Activated CD4-positive, alpha-beta memory T cell treated with anti-CD3 and anti-CD28 coated beads for 36 hours (primary cell): ENCODE measurements at places on chromosomes 4 and X. TPM values are rescaled to one million over a fixed set of nuclear protein-coding genes. Genes with fewer than 3 reads are reported as not detected.

DNA sequence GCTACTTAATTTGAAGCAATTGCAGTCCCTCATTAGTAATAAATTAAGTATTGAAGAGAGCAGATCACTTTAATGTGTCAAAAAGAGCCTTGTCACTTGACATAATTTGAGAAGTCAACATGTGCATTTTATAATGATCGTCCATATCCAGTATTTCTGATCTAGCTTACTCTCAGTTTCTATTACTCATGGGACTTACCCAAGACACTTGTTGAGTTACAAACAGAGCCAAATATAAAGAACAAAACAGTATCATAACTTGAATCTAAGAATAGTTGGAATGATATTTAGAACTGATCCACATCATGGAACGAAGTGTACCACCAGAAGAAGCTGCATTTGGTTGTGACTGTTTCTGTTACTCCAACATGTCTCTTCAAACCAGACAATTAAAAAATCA lies 54.7 kb downstream of the SLITRK4 start:
- H3K27ac ChIP-seq, result no peak overlapping the region
- DNase-seq, result no peak
- H3K4me1 ChIP-seq, result no peaks in the 10 kb centered on the region
- no peaks in the 10 kb centered on the region for H3K36me3 ChIP-seq

GRCh38 chrX:65528705-65529340 lies 5.8 kb downstream of the LAS1L start:
- H3K27me3 ChIP-seq, result no peaks in the 10 kb centered on the region
- no peak overlapping the region for H3K4me3 ChIP-seq
- no peak overlapping the region for H3K27ac ChIP-seq
- H3K36me3 ChIP-seq, result peaks cover 16% of the 10 kb centered on the region
- DNase-seq, result peak; percentile 60

GRCh38 chr4:149161247-149161646 lies 654.4 kb downstream of the IQCM start:
- H3K27ac ChIP-seq, result no peak overlapping the region
- H3K4me3 ChIP-seq, result no peak overlapping the region
- H3K36me3 ChIP-seq, result no peaks in the 10 kb centered on the region
- DNase-seq, result no peak
- H3K27me3 ChIP-seq, result no peaks in the 10 kb centered on the region
- H3K4me1 ChIP-seq, result no peaks in the 10 kb centered on the region

- peaks cover 14% of the 10 kb centered on the region for H3K27me3 ChIP-seq
- no peaks in the 10 kb centered on the region for H3K4me1 ChIP-seq
- no peak overlapping the region for H3K4me3 ChIP-seq
- no peak for DNase-seq
- no peaks in the 10 kb centered on the region for H3K36me3 ChIP-seq
Measured at GRCh38 chr4:87855559-87855958, 22.8 kb downstream of the MEPE start.

GRCh38 chrX:48761674-48762471 lies at the start of gene GLOD5:
Gene GLOD5, plus strand, starts transcription at chrX:48761747. Its CDS starts 44 bp downstream, at chrX:48761791.
- H3K27me3 ChIP-seq, result no peaks in the 10 kb centered on the region
- H3K4me3 ChIP-seq, result no peak within 1 kb of the TSS
- H3K4me1 ChIP-seq, result peaks cover 4% of the 10 kb centered on the region
- no peak within 1 kb of the TSS for H3K27ac ChIP-seq
- peak; percentile 49 for DNase-seq
- no peaks in the 10 kb centered on the region for H3K36me3 ChIP-seq

GRCh38 chrX:12648995-12649394 lies 142.2 kb upstream of the PRPS2 start:
- no peak overlapping the region for H3K27ac ChIP-seq
- no peaks in the 10 kb centered on the region for H3K36me3 ChIP-seq
- no peaks in the 10 kb centered on the region for H3K4me1 ChIP-seq
- DNase-seq, result no peak

- H3K36me3 ChIP-seq, result no peaks in the 10 kb centered on the region
- no peaks in the 10 kb centered on the region for H3K4me1 ChIP-seq
- DNase-seq, result no peak
- no peaks in the 10 kb centered on the region for H3K27me3 ChIP-seq
- no peak overlapping the region for H3K4me3 ChIP-seq
- H3K27ac ChIP-seq, result no peak overlapping the region
Measured at GRCh38 chr4:122903766-122904288, 18.6 kb downstream of the NUDT6 start.

- H3K27me3 ChIP-seq, result peaks cover 47% of the 10 kb centered on the region
- H3K36me3 ChIP-seq, result peaks cover 1% of the 10 kb centered on the region
- DNase-seq, result no peak
- no peak overlapping the region for H3K27ac ChIP-seq
Measured at GRCh38 chr4:122830426-122831095, 3.9 kb downstream of the FGF2 start.

GRCh38 chrX:39898147-39898546 lies 199.6 kb downstream of the BCOR start:
- H3K36me3 ChIP-seq, result no peaks in the 10 kb centered on the region
- peaks cover 3% of the 10 kb centered on the region for H3K4me1 ChIP-seq
- H3K27ac ChIP-seq, result no peak overlapping the region
- DNase-seq, result no peak
- peaks cover 2% of the 10 kb centered on the region for H3K27me3 ChIP-seq

GRCh38 chr4:10115797-10116568 lies 616 bp downstream of the WDR1 start:
- H3K27ac ChIP-seq, result peak overlapping the region; percentile 96
- no peaks in the 10 kb centered on the region for H3K27me3 ChIP-seq
- peak; percentile 85 for DNase-seq
- H3K36me3 ChIP-seq, result peaks cover 47% of the 10 kb centered on the region
- peak overlapping the region; percentile 94 for H3K4me3 ChIP-seq

- no peak overlapping the region for H3K4me3 ChIP-seq
- H3K27ac ChIP-seq, result no peak overlapping the region
- no peaks in the 10 kb centered on the region for H3K36me3 ChIP-seq
- no peaks in the 10 kb centered on the region for H3K27me3 ChIP-seq
- peak; percentile 6 for DNase-seq
Measured at GRCh38 chr4:1205586-1206298, 33.4 kb upstream of the SPON2 start.

DNA sequence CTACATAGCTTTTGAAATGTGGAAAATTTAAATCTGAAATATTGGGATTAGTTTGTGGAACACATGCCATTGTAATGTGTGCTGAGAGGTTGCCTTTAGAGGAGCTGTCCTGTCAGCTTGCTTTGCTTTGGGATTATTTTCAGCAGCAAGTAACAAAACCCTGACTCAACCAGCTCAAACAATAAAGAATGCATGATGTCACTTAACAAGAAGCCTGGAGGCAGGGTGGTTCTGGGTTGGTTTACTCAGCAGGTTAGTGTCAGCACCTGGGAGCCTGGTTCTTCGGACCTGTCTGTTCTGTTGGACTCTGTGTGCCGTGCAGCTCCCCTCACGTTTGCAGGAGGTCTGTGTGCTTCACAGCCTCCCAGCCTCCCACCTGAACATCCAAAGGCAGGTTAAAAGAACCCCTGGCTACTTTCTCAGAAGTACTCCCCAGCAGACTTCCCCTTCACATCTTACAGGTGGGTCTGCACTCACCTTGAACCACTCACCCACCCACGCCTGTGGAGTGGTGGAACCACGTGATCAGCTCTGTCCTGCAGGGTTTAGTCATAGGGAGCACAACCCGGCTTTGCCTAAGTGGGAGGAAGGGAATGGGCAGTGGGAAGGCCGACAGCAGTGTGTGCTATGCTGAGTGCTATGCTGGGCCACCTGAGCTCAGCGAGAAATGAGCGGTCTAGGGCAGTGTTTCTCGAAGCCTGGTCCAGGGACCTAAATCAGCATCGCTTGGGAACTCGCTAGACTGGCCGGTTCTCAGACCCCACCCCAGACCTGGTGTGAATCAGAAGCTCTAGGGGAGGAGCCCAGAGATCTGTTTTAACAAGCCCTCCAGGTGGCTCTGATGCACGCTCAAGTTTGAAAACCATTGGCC lies 20.4 kb downstream of the TMEM131L start:
- H3K27me3 ChIP-seq, result no peaks in the 10 kb centered on the region
- H3K4me1 ChIP-seq, result peaks cover 72% of the 10 kb centered on the region
- H3K4me3 ChIP-seq, result peak overlapping the region; percentile 9
- peak; percentile 54 for DNase-seq
- H3K27ac ChIP-seq, result peak overlapping the region; percentile 87
- peaks cover 5% of the 10 kb centered on the region for H3K36me3 ChIP-seq

DNA sequence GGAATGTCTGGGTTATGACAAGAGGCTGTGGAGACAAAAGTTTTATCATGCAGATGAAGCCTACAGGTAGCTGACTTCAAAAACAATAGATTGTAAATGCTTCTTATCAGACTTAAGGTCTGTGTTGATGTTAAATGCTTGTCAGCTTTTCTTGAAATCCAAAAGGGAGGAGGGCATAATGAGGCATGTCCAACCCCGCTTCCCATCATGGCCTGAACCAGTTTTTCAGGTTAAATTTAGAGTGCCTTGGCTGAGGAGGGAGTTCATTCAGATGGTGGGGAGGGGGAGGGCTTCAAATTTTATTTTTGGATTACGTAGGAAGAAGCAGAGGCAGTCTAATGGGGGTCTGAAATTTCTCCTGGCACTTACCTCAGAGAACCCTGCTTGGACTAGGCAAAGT lies 207.7 kb upstream of the HDX start:
- no peak overlapping the region for H3K27ac ChIP-seq
- H3K36me3 ChIP-seq, result no peaks in the 10 kb centered on the region
- DNase-seq, result no peak
- no peak overlapping the region for H3K4me3 ChIP-seq

- no peak overlapping the region for H3K27ac ChIP-seq
- no peaks in the 10 kb centered on the region for H3K27me3 ChIP-seq
- no peak for DNase-seq
- H3K4me1 ChIP-seq, result no peaks in the 10 kb centered on the region
- H3K36me3 ChIP-seq, result no peaks in the 10 kb centered on the region
Measured at GRCh38 chr4:181998398-181999295, 244.6 kb upstream of the TENM3 start.

GRCh38 chr4:11028334-11028733 lies 343.8 kb upstream of the CLNK start:
- no peaks in the 10 kb centered on the region for H3K36me3 ChIP-seq
- H3K27ac ChIP-seq, result no peak overlapping the region
- H3K4me3 ChIP-seq, result no peak overlapping the region
- H3K27me3 ChIP-seq, result no peaks in the 10 kb centered on the region
- H3K4me1 ChIP-seq, result no peaks in the 10 kb centered on the region

DNA sequence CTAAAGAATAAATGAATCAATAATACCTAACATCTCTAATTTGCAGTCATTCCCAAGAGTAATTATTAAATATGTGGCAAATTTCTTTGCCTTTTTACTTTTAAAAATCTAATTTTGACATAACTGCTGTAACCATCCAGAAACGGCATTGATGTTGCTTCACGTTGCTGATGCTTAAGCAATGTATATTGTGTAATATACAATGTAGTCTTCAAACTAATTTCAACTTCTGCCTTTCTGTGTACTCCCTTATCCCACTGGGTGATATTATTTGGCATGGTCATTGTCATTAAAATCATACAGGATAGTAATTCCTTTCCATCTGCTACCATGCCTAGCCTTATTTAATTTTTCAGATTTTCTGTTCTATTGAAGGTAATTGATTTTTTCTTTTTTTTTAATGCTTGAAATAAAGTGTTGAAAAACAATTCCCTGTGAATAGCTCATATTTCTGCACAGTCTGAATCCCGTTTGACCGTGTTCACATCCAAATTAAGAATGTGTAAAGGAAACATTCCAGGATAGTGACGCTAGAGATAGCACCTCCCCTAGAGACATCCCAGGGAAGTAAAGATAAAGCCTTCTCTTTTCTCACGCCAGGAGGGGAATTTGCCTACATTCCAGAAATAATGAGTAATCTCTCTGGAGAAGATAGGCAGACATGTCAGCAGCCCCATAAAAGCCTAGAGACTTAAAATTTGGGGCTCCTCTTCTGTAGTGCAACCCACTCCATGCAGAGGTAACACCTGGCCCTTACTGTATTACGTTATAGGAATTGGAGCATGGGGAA lies 8.6 kb downstream of the FAM200B start:
- H3K27me3 ChIP-seq, result no peaks in the 10 kb centered on the region
- no peak for DNase-seq
- H3K27ac ChIP-seq, result no peak overlapping the region
- no peaks in the 10 kb centered on the region for H3K4me1 ChIP-seq
- H3K36me3 ChIP-seq, result peaks cover 22% of the 10 kb centered on the region
- no peak overlapping the region for H3K4me3 ChIP-seq

- peaks cover 3% of the 10 kb centered on the region for H3K27me3 ChIP-seq
- H3K4me1 ChIP-seq, result no peaks in the 10 kb centered on the region
- DNase-seq, result no peak
- no peak overlapping the region for H3K27ac ChIP-seq
- no peak overlapping the region for H3K4me3 ChIP-seq
Measured at GRCh38 chrX:72002875-72003274, 92.2 kb downstream of the NHSL2 start.

- H3K27me3 ChIP-seq, result no peaks in the 10 kb centered on the region
- no peaks in the 10 kb centered on the region for H3K36me3 ChIP-seq
- no peak overlapping the region for H3K27ac ChIP-seq
- no peaks in the 10 kb centered on the region for H3K4me1 ChIP-seq
- DNase-seq, result no peak
- H3K4me3 ChIP-seq, result no peak overlapping the region
Measured at GRCh38 chrX:115410731-115411428, 121.4 kb downstream of the LUZP4 start.

- H3K36me3 ChIP-seq, result no peaks in the 10 kb centered on the region
- no peak for DNase-seq
- no peak overlapping the region for H3K4me3 ChIP-seq
- H3K27me3 ChIP-seq, result no peaks in the 10 kb centered on the region
- peaks cover 4% of the 10 kb centered on the region for H3K4me1 ChIP-seq
Measured at GRCh38 chr4:139798456-139798855, 132.8 kb downstream of the MGST2 start.

GRCh38 chr4:145808021-145808650 lies 128.2 kb downstream of the C4orf51 start:
- H3K36me3 ChIP-seq, result peaks cover 38% of the 10 kb centered on the region
- peak overlapping the region; percentile 30 for H3K4me3 ChIP-seq
- peak overlapping the region; percentile 89 for H3K27ac ChIP-seq
- peaks cover 65% of the 10 kb centered on the region for H3K4me1 ChIP-seq
- no peaks in the 10 kb centered on the region for H3K27me3 ChIP-seq

GRCh38 chrX:38287674-38288073 lies 39.6 kb downstream of the RPGR start:
- H3K27me3 ChIP-seq, result no peaks in the 10 kb centered on the region
- DNase-seq, result no peak
- no peaks in the 10 kb centered on the region for H3K4me1 ChIP-seq
- H3K4me3 ChIP-seq, result no peak overlapping the region
- peaks cover 3% of the 10 kb centered on the region for H3K36me3 ChIP-seq
- H3K27ac ChIP-seq, result no peak overlapping the region

Gene RPL10
- 3,654 TPM for total RNA-seq

Gene AMBN
- total RNA-seq, result not detected

Gene STK26
- total RNA-seq, result 64.0 TPM

Gene MAGEE2
- not detected for total RNA-seq

Gene CRMP1
- total RNA-seq, result not detected

Gene TCEAL8
- total RNA-seq, result 38.5 TPM

Gene SPRY1
- total RNA-seq, result 14.0 TPM

Gene SPP1
- not detected for total RNA-seq

Gene P2RY10
- 39.3 TPM for total RNA-seq

Gene DKK2
- total RNA-seq, result not detected

Gene FHDC1
- 0.07 TPM for total RNA-seq

Gene ZCCHC18
- 0.36 TPM for total RNA-seq
